Gastrocnemius medialis (tissue), 4 donors: ENCODE measurements at places on chromosomes 6 and 20.

DNA sequence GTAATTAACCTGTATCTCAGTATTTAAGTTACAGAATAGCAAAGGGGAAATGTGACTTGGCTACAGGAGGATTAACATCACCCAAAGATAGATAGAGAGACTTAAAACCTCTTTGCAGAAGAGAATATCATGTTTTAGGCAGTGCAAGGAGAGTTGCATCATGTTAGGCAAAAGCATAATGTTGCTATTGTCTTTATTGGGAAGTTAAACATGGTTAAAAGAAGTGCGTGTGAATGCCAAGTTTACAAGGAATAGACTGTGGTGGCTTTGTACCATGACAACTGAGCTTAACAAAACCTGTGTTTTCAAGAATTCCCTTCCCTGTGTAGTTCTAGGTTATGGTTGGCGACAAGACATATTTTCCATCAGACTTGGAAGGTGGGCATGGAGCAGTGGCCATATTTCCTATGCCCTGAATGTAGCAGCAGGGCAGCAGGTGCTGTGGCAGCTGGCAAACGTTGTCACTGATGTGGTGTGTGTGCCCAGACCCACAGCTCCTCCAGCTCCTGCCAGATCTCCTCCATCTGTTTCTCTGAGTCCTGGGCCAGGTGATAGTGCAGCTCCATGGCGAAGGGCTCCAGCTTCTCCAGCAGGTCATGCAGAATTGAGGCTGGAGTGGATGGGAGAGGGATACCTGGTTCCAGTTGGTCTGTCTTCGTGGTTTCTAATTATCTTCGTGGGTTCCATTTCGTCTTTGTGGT is 163.3 kb downstream of the QRSL1 start:
- no peak for DNase-seq

DNA sequence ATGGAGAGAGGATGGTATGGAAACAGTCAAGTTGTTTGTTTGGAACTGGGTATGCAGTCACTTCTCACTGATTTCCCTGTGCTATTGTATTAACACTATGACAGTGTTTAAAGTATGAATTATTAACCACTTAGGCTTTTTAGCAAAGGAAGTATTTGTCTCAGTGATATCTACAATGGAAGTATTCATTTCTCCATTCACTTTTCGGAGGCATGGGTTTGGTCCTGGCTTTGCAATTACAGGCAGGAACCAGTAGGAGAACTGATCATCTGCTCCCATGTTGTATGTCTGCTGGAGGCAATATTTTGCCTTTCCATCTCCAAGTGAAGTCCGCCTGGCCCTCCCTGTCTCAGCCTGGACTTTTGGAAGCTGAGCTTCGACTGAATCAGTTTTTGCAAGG is 30.6 kb upstream of the EXOC2 start:
- no peak for DNase-seq

DNA sequence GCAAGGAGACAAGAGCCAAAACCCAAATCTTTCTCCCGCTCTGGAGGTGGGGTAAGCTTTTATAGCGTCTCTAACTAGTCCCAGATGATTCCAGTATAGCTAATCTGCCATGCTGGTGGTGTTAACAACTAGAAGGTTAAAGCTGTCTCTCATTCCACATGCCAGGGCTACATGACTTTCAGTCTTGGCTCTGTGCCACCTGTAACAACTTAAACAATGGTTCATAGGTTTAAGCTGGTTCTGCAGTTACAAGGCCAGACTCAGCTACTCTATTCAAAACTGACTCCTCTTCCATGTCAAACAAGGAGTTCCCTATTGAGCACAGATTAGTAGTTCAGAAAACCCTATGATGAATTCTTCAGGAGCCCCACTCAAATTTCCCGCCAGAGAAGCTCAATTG is 128.9 kb downstream of the ELOVL4 start:
- no peak for DNase-seq

- peak; percentile 46 for DNase-seq
Measured at GRCh38 chr6:41463062-41463930, 82.9 kb upstream of the FOXP4 start.

DNA sequence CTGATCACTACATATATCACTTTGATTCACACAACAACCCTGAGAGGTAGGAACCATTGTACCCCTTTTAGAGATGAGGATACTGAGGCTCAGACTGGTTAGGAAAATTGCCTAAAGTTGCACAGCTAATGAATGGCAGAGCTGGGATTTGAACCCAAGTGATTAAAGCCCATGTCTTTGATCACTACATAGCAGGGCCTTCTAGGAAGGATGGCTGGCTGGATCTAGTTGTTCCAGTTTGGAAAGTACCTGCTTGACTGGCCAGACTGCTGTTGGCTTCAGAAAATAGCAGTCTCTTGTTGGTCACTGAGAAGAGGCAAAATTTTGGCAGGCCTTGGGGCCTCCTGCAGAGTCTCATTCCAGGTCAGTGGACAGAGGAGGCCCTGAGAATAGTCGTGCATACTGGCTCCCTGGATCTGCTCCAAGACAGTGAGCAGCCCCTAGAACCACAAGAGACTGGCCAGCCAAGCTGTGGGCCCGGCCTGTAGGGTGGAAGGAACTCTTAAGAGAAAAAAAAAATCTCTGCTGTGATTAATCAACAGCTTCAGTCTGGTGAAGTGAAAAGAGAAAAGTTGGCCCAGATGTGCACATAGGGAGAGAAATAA is 17.5 kb downstream of the PPARD start:
- DNase-seq = no peak

DNA sequence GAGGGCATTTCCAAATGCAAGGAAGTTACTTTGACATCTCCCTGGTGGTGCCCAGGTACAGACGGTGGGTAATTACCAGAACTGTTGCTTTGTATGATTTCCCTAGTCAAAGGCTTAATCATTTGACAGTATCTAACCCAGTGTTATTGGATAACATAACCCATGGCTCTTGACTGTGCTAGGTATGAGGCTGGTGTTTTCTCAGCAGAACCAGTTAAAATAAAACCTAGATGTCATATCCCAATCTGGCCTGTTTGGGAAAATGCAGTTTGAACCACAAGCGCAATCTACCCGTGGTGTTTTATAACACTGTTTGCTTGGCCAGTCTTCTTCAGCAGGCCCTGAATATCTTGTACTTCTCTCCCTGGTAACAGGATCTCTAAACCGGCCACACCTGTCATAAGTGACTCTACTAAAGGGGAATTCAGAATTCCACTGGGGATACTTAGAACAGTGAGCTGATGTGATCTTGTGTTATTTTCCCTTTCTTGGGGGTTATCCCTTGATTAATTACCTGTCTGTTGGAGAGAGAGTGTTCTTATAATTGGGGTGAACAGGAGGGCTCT is 32.8 kb downstream of the PPP1R14C start:
- DNase-seq = peak; percentile 42

DNA sequence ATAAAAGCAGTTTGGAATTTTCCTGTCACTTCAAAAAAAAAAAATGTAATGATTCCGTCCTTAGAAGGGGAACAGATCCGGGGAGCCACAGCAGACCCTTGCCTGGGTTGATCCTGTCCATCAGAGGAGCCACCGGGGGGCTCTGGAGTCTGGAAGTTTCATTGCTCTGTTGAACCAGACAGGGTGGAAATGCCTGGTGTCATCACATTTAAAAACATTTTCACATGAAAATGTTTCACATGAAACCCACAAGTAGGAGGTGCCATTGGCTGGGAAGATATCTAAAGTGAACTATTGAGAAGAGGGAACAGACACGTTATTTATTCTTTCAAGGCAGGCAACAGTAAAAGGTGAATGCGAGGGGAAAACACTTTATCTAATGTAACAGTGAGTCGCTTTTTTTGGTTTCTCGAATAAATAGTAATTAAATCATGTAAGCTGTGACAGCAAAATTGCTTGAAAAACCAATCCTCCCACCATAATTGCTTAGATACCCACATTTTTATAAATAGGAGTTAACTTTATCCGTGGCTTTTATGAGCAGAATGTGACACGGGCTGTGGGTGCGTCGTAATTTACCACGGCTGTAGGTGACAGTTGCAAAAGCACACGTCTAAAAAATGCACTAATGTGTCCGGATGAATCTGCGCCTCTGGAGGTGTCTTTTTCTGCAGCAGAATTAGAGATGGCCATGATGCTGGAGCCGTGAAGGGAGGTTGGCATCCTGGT is 323.4 kb downstream of the TAF4 start:
- DNase-seq = no peak

GRCh38 chr6:62652692-62653328 is 366.8 kb upstream of the KHDRBS2 start:
- no peak for DNase-seq

- no peak for DNase-seq
Measured at GRCh38 chr20:12416281-12416680, 498.6 kb downstream of the BTBD3 start.

DNA sequence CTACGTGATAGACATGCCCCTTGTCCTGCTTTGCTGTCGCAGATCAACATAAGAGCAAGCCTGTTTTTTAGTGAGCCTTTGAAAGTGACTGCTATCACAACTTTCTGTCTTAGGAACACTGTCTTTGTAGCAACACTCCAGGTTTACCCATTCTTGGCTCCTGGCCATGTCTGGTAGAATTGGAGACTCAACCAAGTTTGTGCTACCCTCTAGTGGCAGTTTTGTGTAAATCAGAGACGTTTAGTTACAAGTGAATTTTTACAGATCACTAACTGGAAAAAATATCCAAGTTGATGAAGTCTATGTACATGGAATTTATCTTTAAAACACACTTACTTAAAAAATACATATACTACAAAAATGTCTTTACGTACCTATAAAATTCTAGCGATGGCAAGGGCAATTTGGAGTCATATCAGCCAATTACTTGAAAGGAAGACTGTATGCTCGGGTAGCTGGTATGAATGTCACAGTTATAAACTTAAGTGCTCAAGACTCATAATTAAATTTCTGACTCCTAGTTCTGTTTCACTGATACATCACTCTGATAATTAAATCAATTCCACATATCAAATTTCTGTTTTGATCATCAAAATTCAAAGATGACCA is 101.4 kb downstream of the ADGB start:
- peak; percentile 46 for DNase-seq

- peak; percentile 79 for DNase-seq
Measured at GRCh38 chr6:17491416-17492142, 98.2 kb downstream of the CAP2 start.

DNA sequence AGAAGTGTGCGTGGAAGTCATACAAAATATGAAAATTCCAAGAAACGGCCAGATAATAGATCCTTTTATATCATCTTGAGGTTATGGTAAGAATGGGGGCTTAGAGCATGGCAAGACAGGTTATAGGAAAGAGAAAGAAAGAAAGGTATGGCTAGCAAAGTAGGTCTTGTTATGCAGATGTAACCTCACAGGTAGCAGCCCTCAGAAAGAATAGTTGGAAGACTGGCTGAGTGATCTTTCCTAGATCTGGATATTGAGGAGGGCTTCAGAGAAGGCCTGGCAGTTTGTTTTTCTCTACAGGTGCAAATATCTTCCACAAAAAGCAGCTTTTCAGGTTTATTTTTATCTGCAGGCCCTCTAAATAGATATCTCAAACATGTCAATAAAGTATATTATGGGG is 679.5 kb downstream of the KHDRBS2 start:
- no peak for DNase-seq

GRCh38 chr20:52150440-52151258 is 40.9 kb downstream of the ZFP64 start:
- DNase-seq = no peak

GRCh38 chr6:93278241-93278640 is 141.1 kb downstream of the EPHA7 start:
- DNase-seq = no peak

- no peak for DNase-seq
Measured at GRCh38 chr20:49846206-49846807, 33.7 kb downstream of the SLC9A8 start.

DNA sequence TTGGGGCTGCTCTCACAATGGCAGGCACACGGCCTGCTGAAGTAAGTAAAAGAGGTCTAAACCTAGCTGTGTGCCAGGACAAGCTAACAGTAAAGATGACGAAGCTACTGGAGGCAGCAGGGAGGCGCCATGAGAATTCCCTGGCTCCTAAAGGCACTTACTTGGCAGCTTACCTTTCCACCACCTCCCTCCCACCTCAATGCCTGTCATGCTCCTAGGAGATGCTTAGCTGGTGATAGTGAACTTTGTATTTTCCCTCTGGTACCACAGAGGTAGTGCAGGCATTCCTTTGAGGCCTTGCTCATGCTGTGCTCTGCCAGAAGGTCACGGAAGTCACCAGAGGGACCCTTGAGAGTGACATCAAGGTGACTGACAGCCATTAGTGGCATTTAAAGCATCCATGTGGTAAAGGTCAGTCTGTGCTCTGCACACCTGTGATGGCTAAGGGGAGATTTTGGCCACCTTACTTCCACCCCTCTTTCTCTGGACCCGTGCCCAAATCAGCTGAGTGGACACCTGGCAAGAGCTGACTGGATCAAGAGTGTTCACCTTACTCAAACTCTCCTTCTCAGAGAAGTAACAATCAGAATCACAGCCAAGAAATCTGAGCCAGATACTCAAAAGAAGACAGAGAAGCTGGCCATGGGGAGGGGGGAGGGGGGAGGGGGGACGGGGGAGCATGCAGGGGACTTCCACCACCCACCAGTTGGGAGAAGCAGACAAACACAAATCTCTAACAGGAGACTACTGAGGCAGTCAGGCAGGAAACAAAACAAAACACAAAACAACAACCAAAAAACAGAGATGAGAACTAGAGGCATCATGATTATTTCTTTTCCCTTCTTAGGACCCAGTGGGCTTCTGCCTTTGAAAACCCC is 2.9 kb downstream of the FKBP1A start:
- DNase-seq = no peak

DNA sequence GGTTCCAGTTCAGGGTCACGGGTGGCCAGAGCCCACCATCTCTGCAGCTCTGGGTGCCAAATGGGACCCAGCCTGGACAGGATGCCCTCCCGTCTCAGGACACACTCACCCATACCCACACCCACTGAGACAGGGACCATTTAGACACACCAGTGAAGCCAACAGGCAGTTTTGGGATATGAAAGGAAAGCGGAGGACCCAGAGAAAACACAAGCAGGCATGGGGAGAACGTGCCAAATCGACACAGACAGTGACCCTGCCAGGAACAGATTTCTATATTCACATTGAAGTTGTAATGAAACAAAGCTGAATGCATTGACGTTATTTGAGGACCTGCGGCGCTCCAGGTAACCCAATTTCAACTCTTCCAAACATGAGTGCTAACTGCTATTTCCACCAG is 164.5 kb downstream of the DOK5 start:
- no peak for DNase-seq

GRCh38 chr20:43938932-43939761 is 24.5 kb downstream of the TOX2 start:
- DNase-seq = peak; percentile 43

DNA sequence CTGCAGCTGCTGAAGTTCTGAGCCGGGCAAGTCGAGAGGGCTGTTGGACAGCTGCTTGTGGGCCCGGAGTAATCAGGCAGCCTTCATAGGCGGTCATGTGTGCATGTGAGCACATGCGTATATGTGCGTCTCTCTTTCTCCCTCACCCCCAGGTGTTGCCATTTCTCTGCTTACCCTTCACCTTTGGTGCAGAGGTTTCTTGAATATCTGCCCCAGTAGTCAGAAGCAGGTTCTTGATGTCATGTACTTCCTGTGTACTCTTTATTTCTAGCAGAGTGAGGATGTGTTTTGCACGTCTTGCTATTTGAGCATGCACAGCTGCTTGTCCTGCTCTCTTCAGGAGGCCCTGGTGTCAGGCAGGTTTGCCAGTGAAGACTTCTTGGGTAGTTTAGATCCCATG is 21.2 kb upstream of the MAPK13 start:
- no peak for DNase-seq

GRCh38 chr6:3414327-3415081 is 42.3 kb downstream of the SLC22A23 start:
- no peak for DNase-seq
